ENCODE measurements at places on chromosomes 5 and 9. TPM values are rescaled to one million over a fixed set of nuclear protein-coding genes. Genes with fewer than 3 reads are reported as not detected.
A peak's percentile ranks its signal among the peaks of the same experiment; 100 is the strongest.

The SPINK4 gene
- not detected for total RNA-seq

The CSF2 gene
- not detected for total RNA-seq

The CCDC187 gene
- not detected for total RNA-seq

The GLRA1 gene
- not detected for total RNA-seq

The TXNDC8 gene
- total RNA-seq = not detected

The SAXO1 gene
- total RNA-seq = not detected

The EIF4EBP3 gene
- 38.6 TPM for total RNA-seq

The C9orf153 gene
- total RNA-seq = 0.17 TPM

The SLC6A19 gene
- 0.05 TPM for total RNA-seq

The NHP2 gene
- 157 TPM for total RNA-seq

The TMEM215 gene
- total RNA-seq = not detected

DNA sequence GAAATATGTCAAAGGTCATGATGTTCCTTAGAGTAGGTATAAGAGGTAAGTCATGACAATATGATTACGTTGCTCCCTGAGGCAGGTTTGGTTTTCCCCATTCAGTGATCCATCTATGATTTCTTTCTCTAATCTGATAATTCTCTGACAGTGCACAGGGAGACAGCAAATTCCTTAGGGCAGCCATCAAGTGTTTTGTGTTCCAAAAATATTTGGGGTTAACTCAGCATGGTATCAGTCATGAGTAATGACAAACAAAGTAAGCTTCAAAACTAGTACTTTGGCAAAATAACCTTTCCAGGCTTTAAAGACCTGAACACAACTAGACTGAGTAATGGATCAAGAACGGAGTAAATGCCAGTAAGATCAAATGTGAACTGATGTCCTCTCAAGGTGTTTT, 55.3 kb upstream of the SPATA31E1 start:
- DNase-seq = no peak

DNA sequence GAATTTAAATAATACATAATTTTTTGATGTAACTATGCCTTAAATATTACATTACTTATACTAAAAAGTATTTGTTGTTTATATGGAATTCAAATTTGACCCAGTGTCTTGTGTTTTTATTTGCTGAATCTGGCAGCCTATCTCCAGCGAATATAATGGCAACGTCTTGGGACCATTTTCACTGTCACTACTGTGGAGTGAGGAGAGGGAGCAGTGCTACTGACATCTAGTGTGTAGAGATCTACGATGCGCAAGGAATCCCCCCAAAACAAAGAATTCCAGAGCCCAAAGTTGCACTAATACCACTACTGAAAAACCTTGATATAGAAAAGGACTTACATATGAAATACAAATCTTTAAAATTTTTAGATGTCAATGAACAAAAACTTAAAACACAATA, 314.4 kb downstream of the DRD1 start:
- no peak for DNase-seq

GRCh38 chr9:37184905-37185867, 64.8 kb downstream of the ZCCHC7 start:
- DNase-seq = no peak

GRCh38 chr9:77738932-77739331, 90.8 kb upstream of the GNA14 start:
- DNase-seq = no peak

GRCh38 chr5:7849681-7850394, 1.1 kb downstream of the CFAP90 start:
- DNase-seq = no peak

DNA sequence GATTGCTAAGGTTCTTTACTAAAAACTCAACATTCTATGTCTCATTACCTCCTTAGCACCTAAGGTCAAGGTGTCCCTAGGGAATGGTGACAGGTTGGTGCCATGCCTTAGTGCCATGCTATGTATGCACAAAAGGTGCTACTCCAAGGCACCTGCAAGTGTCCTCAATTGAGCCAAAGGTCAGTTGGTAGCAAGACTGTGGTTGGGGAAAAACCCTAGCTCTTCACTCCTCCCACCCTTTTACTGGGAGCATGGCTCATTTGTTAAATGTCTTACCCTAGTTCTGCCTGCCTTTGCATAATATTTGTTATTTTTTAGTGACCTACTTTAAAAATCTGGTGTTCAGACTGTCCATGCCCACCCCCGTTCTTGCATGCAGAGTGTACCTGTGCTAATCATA, 17.0 kb downstream of the ACO1 start:
- no peak for DNase-seq

GRCh38 chr5:120808606-120809005, 344.5 kb downstream of the PRR16 start:
- no peak for DNase-seq

GRCh38 chr9:79735023-79735779, 163.4 kb downstream of the TLE4 start:
- no peak for DNase-seq

- no peak for DNase-seq
Measured at GRCh38 chr9:107390778-107391177, 98.8 kb downstream of the KLF4 start.

- DNase-seq = no peak
Measured at GRCh38 chr5:44927115-44927733, 118.5 kb downstream of the MRPS30 start.

GRCh38 chr9:1098551-1098950, 48.4 kb downstream of the DMRT2 start:
- no peak for DNase-seq

DNA sequence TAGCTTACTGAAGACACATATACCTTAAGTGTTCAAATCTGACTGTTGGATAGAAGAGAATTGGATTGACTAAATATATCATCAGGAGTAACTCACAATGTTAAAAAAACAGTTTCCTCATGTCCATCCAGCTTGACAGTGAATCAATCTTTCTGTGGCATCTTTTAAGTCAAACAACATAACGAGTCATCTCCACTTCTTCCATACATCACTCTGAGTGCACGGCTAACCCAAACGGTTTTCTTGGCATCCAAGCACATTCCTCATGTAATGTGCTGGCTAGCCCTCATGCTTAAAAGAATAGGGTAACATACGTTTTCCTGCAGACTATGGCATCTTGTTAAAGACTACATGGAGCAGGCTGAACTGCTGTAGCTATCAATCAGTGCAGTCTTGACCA, 291.5 kb upstream of the TRPC7 start:
- no peak for DNase-seq

- no peak for DNase-seq
Measured at GRCh38 chr5:60060389-60060788, 166.9 kb upstream of the PDE4D start.

- no peak for DNase-seq
Measured at GRCh38 chr9:131731644-131732043, 8.2 kb downstream of the RAPGEF1 start.

GRCh38 chr5:166431456-166431855, 1860.0 kb upstream of the WWC1 start:
- no peak for DNase-seq

DNA sequence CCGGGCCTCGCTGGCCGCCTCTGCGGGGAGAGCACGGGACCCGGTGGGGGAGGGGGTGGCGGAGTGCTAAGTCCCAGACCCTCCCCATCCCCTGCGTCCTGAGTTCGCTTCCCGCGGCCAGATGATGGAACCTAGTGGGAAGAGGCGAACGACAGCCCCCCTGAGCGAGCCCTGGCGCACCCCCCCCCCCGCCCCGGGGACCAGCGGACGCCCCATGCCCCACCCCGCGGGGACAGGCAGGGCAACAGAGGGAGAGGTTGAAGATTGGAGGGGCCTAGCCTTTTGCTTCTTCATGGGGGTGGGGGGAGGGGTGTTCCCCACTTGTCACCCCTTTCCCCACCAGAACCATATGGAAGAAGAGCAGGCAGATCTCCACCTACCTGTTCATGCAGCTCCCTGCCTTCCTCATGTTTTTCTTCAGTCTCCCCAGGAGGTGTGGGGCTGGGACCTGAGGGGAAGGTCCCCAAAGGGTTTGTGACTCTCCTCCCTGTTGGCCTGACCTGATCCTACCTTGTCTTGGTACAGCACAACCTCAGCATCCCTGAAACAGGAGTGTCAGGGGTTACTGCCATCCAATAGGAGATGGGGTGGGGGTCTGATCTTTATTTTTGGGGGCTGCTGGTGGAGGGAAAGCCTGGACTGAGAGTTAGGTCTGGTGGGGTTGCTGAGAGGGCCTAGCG, 485 bp downstream of the FAM53C start:
- no peak for DNase-seq

GRCh38 chr5:122701640-122702523, 73.0 kb upstream of the SNX2 start:
- DNase-seq = no peak

DNA sequence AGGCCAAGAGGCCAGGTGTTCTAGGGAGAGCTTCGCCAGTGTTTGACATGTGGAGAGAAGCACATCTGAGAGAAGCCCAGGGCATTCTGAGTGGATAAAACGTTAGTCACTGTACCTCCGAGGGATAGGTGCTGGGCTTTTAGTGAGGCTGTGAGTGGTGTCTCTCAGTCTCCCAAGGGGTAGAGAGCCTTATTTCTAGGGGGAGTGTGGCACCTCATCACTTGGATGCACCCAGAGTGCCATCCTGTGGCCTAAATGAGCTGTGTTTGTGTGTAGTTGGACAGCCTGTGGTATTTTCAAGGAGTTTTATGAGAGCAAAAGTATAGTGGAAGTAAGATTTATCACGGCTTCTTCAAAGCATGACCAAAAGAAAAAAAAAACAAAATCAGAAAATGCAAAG, 1046.9 kb upstream of the WWC1 start:
- no peak for DNase-seq

DNA sequence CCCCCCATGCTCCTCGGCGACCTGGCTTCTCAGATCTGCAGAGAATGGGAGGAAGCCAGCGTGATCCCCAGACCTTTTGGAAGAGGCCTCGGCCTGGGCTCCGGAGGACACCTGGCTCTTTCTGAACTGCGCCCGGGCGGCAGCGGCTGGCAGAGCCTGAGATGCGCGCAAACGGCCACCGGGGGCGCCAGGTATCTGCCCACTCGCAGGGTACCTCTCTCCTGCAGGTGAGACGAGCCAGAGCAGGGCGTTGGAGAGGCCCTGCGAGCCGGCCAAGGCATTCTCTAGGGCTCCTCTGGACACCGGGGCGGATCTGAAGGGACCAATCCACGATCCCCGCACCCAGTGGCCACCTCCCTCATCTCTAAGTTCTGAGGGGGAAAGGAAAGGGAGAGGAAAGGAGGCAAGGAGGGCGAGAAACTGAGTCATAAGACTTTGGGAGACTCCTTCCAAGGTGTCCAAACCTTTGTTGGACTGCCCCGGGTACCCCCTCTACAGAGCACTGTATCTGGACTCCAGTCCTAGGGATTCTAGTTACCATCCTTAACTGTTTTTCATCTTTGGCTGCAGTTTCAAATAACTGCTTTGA, 55.0 kb upstream of the SLC46A2 start:
- DNase-seq = no peak

DNA sequence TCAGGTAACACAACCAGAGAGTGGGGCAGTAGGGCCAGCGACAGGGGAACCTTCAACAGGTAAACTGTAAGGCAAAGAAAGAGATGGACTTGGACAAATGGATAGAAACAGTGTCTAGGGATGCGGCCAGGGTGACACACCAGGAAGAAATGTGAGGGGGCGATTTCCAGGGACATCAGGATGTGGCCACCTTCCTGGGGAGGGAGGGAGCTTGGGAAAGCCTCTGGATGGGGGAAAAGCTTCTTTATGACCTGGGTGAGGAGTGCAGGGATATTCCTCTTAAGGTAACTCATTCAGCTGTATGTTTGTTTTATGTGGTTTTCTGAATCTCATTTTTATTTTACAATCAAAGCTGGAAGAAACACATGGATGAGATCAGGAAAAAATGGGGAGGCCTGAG, 11.9 kb upstream of the NXNL2 start:
- no peak for DNase-seq

GRCh38 chr5:1540166-1540565, 16.4 kb upstream of the LPCAT1 start:
- DNase-seq = no peak

DNA sequence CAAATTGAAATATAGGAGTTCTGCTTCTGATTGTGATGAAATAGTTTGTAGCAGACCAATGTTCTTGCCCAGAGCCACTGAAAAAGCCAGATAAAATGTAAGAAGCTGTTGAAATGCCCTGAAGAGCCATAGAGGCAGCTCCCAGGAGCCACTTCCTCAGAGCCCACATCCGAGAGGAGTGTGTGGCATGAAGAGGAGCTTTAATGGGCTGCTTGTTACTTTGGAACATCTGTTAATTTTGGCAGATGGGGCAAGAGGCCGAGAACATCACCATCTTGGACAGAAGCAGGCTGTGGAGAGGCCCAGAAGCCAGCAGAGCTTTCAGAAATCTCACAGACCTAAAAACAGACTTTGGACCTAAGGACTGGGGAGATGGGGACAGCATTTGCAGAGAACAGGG, 370.8 kb downstream of the GADD45G start:
- DNase-seq = no peak

GRCh38 chr5:127969651-127970050, 113.9 kb upstream of the SLC12A2 start:
- no peak for DNase-seq

DNA sequence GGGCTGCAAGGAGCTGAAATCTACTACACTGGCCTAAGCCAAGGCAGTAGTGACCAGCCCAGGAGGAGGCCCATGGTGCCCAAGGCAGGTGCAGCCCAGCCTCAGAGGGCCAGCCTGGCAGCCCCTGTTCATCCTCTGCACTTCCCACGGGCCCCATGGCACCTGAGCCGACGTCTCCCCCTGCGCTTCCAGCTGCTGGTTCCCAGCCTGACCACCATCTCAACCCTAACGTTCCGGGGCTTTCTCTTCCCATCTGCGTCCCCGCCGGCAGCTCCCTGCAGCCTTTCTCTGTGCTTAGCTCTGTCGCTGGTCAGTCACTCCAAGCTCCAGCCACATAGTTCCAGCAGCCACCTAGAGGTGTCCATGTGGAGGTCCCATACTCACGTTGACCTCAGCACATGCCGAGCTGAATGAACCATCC, 105.5 kb upstream of the LMX1B start:
- DNase-seq = no peak

- DNase-seq = no peak
Measured at GRCh38 chr9:74117731-74118130, 379.4 kb upstream of the RORB start.

DNA sequence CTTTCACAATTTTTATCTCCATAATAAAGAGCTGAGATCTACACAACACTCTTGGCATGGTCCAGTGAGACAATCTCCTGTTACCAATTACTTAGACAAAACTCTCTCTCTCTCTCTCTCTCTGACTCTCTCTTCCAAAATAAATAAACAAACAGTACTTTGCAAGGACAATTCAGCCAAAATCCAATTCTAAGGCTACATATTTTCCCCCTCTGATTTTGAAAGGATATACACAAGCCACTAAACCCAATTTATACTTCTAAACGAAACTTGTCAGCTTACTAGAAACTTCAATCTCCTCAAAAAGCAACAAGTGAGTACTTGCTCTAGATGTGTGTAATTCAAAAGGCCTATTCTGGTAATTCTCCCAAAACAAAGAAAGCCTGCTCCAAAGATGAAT, 26.3 kb upstream of the TNPO1 start:
- DNase-seq = no peak

DNA sequence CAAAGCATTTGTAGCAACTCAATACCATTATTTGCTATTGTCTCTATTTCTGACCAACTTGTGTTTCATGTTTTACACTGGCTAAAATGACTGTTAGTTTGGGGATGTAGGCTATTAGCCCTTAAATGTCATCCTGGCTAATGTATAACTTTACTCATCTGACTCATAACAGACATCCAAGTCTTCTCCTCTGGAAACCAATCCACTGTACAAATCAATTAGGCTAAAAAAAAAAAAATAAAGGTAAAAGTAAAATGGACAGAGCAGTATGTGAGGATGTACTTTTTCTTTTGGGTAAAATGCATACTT, 20.6 kb downstream of the MEGF9 start:
- DNase-seq = no peak

GRCh38 chr5:141521244-141521781, 32.4 kb downstream of the PCDHGC5 start:
- DNase-seq = peak; percentile 59
